H1 (cell line): ENCODE measurements at places on chromosomes 7 and 10.
A peak's percentile ranks its signal among the peaks of the same experiment; 100 is the strongest.

GRCh38 chr10:122293156-122293960, 22.3 kb downstream of the BTBD16 start:
- no peaks in the 10 kb centered on the region for H3K36me3 ChIP-seq
- no peaks in the 10 kb centered on the region for H3K4me1 ChIP-seq
- no peak overlapping the region for H3K27ac ChIP-seq
- no peaks in the 10 kb centered on the region for H3K27me3 ChIP-seq

GRCh38 chr10:116888380-116889055, 39.2 kb downstream of the ENO4 start:
- H3K4me3 ChIP-seq = no peak overlapping the region
- DNase-seq = no peak
- H3K27me3 ChIP-seq = no peaks in the 10 kb centered on the region
- H3K36me3 ChIP-seq = no peaks in the 10 kb centered on the region
- H3K4me1 ChIP-seq = peaks cover 10% of the 10 kb centered on the region

GRCh38 chr10:37732685-37733084, 124.7 kb downstream of the ZNF248 start:
- DNase-seq = no peak
- no peak overlapping the region for H3K4me3 ChIP-seq
- H3K27me3 ChIP-seq = no peaks in the 10 kb centered on the region
- H3K27ac ChIP-seq = no peak overlapping the region
- H3K4me1 ChIP-seq = no peaks in the 10 kb centered on the region

DNA sequence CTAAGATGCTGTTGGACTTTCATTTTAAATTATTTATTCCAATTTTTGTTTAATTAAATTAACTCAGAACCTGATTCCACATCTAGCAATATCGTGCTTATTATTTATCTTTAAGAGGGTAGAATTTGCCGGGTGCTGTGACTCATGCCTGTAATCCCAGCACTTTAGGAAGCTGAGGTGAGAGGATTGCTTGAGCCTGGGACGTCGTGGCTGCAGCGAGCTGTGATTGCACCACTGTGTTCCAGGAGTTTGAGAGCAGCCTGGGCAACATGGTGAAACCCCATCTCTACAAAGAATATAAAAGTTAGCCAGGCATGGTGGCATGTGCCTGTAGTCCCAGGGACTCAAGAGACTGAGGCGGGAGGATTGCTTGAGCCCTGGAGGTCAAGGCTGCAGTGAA, 47.8 kb downstream of the ZFAND4 start:
- H3K4me3 ChIP-seq = no peak overlapping the region
- no peak overlapping the region for H3K27ac ChIP-seq
- no peaks in the 10 kb centered on the region for H3K4me1 ChIP-seq

GRCh38 chr10:131346456-131346855, 34.9 kb upstream of the TCERG1L start:
- H3K27me3 ChIP-seq = no peaks in the 10 kb centered on the region
- H3K27ac ChIP-seq = no peak overlapping the region
- DNase-seq = no peak
- no peak overlapping the region for H3K4me3 ChIP-seq
- peaks cover 6% of the 10 kb centered on the region; the same call in 1 of the 2 replicates for H3K4me1 ChIP-seq

GRCh38 chr10:104146882-104147281, 24.9 kb downstream of the SFR1 start:
- no peaks in the 10 kb centered on the region for H3K4me1 ChIP-seq
- H3K27me3 ChIP-seq = no peaks in the 10 kb centered on the region
- H3K36me3 ChIP-seq = no peaks in the 10 kb centered on the region
- H3K27ac ChIP-seq = no peak overlapping the region
- no peak for DNase-seq

GRCh38 chr10:21432266-21432665, 93.2 kb downstream of the SKIDA1 start:
- peaks cover 3% of the 10 kb centered on the region; the same call in 1 of the 2 replicates for H3K36me3 ChIP-seq
- no peak overlapping the region for H3K27ac ChIP-seq
- no peak overlapping the region for H3K4me3 ChIP-seq
- DNase-seq = no peak

DNA sequence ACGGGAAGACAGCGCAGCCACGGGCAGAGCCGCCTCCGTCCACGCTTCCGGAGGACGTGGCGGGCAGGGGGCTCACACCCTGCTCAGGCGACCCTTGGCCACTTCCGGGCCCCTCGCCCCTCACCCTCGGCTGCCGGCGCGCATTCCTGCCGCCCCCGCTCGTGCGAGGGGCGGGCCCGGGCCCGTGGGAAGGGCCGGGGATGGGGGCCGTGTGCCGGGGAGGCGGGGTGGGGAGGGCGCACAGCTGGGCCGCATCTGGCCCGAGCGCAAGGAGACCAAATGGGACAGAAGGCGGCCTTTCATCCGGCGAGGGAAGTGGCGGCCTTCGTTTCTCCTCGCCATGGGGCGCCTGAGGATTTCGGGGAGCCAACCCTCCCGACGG, 846 bp upstream of the LFNG start:
- peak overlapping the region; percentile 57 for H3K4me3 ChIP-seq
- no peaks in the 10 kb centered on the region for H3K27me3 ChIP-seq
- no peaks in the 10 kb centered on the region for H3K36me3 ChIP-seq
- H3K27ac ChIP-seq = no peak overlapping the region

GRCh38 chr7:72058579-72058978, 353.6 kb downstream of the CALN1 start:
- no peaks in the 10 kb centered on the region for H3K36me3 ChIP-seq
- H3K27ac ChIP-seq = no peak overlapping the region
- DNase-seq = no peak
- H3K27me3 ChIP-seq = no peaks in the 10 kb centered on the region
- H3K4me1 ChIP-seq = no peaks in the 10 kb centered on the region
- H3K4me3 ChIP-seq = no peak overlapping the region

DNA sequence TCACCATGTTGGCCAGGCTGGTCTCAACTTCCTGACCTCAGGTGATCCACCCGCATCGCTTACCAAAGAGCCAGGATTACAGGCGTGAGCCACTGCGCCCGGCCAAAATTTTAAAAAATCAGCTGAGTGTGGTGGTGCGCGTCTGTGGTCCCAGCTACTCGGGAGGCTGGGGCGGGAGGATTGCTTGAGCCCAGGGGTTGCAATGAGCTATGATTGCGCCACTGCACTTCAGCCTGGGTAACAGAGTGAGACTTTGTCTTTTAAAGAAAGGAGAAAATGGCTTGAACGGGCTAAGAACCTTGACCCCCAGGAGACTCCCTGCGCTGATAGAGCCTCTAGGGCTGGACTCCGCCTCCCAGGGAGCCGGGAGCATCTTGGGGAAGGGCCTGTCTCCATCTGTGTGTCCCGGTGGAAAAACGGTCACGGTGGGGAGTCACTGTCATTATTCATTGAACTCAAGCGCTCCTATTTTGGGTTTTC, 760 bp upstream of the KCTD7 start:
- H3K4me1 ChIP-seq = no peaks in the 10 kb centered on the region
- H3K27me3 ChIP-seq = no peaks in the 10 kb centered on the region
- no peak for DNase-seq
- peak overlapping the region; percentile 85 for H3K4me3 ChIP-seq

DNA sequence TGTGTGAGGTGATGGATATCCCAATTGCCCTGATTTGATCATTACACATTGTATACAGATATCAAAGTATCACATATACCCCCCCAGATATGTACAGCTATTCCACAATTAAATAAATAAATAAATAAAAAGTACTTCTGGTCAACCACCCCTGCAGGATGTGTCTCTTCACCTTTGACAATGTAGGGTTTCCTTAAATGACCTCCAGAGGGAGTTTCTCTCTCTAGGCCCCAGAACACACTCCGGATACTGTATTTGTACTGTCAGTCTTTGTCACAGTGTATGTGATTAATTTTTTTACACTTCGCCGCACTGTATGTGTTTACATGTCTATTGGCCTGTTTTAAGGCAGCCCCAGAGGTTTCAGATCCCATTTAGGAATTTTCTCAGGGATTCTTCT, 123.6 kb downstream of the ADCYAP1R1 start:
- no peaks in the 10 kb centered on the region for H3K36me3 ChIP-seq
- H3K4me1 ChIP-seq = no peaks in the 10 kb centered on the region
- H3K27ac ChIP-seq = no peak overlapping the region
- no peaks in the 10 kb centered on the region for H3K27me3 ChIP-seq
- DNase-seq = no peak

GRCh38 chr10:23643111-23643780, 204.4 kb downstream of the OTUD1 start:
- H3K4me3 ChIP-seq = no peak overlapping the region
- H3K36me3 ChIP-seq = no peaks in the 10 kb centered on the region
- H3K27ac ChIP-seq = no peak overlapping the region
- no peaks in the 10 kb centered on the region for H3K4me1 ChIP-seq
- H3K27me3 ChIP-seq = no peaks in the 10 kb centered on the region
- DNase-seq = no peak

DNA sequence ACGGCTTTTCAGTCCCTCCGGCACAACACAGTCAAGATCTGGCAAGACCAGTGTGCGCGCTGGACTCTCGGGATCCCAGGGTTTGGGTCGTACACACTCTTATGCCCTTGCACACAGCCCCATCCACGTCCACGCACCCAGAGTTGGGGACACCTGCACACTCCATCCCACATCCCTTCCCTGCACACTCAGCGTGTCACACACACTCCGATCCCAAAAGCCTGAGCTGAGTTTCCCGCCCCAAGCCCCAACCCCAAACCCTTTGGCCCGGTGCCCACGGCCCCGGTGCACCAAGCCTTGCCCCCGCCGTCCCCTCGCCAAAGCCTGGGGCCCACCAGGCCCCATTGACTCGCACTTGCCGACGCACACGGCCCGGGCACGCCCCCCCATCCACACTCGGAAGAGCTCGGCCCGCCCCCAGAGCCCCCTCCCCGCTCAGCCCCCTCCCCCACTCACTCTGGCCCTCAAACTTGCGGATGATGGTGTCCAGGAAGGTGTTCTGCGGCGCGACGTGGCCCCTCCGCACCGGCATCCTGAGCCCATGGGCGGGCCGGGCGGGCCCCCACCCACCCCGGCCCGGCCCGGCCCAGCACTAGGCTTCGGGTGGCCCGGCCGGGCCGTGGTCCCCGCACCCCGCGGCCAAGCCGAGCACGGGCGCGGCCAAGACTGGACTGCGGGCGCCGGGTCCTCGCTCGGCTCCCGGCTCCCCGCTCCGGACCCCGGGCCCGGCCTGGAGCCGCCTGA, 567 bp downstream of the KCNH2 start:
- peak overlapping the region; percentile 60 for H3K4me3 ChIP-seq
- H3K27ac ChIP-seq = no peak overlapping the region
- no peak for DNase-seq
- H3K27me3 ChIP-seq = peaks cover 31% of the 10 kb centered on the region

DNA sequence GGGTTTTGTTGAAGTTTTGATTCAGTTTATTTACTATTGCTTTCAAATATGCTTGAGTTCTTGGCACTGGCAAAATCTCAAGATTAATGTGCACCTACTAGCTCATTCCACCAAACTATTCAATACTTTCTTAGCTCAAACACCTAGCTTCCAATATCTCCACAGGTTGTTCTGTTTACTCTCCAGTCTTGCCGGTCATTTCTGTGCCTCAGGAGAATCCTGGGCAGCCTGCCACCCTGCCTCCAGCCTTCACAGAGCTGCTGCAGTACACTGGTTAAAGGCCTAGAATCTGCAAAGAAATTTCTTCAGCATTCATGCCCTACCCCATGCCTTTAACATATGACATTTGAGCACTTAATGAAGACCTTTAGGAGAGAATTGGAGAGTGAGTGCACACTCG, 4.0 kb upstream of the TMEM106B start:
- H3K27ac ChIP-seq = no peak overlapping the region
- H3K4me1 ChIP-seq = no peaks in the 10 kb centered on the region
- no peaks in the 10 kb centered on the region for H3K27me3 ChIP-seq

- H3K4me1 ChIP-seq = peaks cover 4% of the 10 kb centered on the region; the same call in 1 of the 2 replicates
- H3K36me3 ChIP-seq = no peaks in the 10 kb centered on the region
- DNase-seq = no peak
- H3K4me3 ChIP-seq = no peak overlapping the region
- H3K27me3 ChIP-seq = no peaks in the 10 kb centered on the region
- no peak overlapping the region for H3K27ac ChIP-seq
Measured at GRCh38 chr7:98643236-98643985, 26.3 kb downstream of the NPTX2 start.

DNA sequence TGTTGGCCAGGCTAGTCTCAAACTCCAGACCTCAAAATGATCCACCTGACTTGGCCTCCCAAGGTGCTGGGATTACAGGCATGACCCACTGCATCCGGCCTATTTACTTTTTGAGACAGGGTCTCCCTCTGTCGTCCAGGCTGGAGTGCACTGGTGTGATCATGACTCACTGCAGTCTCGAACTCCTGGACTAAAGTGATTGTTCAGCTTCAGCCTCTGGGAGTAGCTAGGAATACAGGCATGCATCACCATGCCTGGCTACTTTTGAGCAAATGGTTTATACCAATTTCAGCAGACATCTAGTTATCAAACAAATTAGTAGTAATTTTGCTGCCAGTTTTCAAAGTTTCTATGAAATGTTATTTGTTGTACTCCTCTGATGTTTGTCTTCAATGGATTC, 2.2 kb upstream of the WAC start:
- no peaks in the 10 kb centered on the region for H3K4me1 ChIP-seq
- DNase-seq = no peak
- no peaks in the 10 kb centered on the region for H3K27me3 ChIP-seq
- H3K4me3 ChIP-seq = no peak overlapping the region
- no peak overlapping the region for H3K27ac ChIP-seq

DNA sequence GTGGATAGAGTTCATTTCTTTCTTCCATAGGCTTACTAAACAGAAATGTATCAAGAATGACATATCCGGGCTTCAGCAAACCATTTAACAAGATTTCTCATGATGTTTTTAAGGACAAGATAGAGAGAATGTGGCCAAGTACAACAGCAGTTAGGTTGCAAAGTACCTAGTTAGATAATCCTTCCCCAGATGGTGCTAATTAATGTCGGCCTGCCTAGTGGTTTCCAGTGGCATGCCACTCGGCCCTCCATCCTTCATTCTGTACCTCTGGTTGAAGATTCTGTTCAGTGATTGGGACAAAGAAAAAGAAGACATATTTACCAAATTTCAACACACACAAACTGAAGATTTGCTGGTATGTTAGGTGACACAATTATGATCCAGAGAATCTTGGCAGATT, 212.1 kb downstream of the MACC1 start:
- no peak for DNase-seq
- no peak overlapping the region for H3K4me3 ChIP-seq
- no peak overlapping the region for H3K27ac ChIP-seq
- no peaks in the 10 kb centered on the region for H3K36me3 ChIP-seq
- no peaks in the 10 kb centered on the region for H3K27me3 ChIP-seq

DNA sequence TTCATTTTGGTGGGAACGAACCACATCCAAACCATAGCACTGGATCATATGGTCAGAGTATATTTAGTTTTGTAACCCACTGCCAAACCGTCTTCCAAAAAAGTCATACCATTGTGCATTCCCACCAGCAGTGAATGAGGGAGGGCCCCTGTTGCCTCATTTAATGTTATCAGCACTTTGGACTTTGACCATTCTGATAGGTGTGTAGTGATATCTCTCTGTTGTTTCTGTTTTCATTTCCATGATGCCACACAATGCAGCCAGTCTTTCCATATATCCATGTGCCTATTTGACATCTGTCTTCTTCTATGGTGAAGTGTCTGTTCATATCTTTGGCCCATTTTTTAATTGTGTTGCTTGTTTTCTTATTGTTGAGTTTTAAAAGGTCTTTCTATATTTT, 105.0 kb upstream of the PPP2R2D start:
- H3K4me1 ChIP-seq = no peaks in the 10 kb centered on the region
- H3K27me3 ChIP-seq = no peaks in the 10 kb centered on the region; the same call in 1 of the 2 replicates
- H3K27ac ChIP-seq = no peak overlapping the region
- no peak for DNase-seq
- H3K4me3 ChIP-seq = no peak overlapping the region
- no peaks in the 10 kb centered on the region for H3K36me3 ChIP-seq
